ENCODE measurements at places on chromosomes 6 and 20.

- DNase-seq: peak; percentile 73
Observed at GRCh38 chr6:43334466-43335095, 26.0 kb upstream of the CRIP3 start.

DNA sequence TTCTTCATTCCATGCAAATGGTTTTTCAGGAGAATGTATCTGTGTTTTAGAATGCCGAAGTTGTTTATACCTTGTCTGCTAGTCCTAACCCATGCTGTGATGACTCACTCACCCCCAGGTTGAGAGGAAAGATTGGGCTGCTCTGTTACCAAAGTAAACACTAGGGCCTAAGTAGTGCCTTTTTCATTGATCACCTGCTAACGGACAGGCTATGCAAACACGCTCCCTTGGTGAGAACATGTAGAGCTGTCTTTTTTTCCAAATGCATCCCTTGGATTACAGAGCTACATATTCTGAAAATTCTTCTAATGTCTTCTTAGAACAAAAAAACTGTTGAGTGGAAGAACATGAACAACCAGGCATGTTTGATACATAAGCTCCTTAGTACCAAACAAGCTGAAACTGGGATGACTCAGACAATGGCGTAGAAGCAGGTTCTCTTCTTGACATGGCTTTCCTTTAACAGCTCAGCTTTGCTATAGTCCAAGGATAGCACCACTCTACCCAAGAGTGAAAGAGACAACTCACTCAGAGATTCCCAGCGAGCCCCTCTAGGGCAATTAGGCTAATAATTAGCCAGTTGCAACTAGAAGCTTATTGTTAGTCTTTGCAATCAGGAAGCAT lies 20.5 kb downstream of the PERP start:
- DNase-seq: no peak

DNA sequence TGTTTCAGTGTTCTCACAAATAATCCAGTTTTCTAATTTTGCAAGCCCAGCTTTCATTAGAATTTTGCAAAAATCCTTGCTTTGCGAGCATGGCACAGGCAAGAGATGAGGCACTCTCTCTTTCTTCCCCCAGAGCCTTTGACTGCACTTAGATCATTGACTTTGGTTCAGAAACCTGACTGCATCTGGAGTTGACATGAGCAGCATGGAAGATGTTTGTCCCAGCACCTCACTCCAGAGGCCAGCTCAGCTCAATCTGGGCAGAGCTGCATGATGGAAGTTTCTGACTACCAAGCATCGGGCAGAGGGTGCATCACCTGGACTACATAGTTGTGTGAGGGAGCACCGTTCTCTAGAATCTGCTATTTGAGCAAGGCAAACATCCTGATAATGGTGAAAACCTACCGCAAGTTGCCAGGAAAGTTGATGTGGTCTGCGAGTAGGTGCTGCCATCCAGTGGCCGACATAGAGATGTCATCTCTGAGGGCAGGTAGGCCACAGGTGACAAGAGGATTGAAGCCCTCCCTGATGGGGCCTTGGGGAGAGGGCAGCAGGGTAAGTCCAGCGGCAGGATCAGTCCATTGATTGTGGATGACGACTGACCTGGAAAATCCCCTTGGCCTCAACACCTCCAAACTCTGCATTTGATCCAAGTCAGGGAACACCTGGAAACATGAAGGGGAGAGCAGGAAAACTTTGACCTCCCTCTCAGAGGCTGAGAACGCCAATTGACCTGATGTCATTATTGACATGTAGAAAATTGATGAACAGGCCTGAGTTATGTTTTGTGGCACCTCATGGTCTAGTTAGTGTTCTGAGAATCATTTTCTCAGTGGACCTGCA lies 3.8 kb upstream of the LPA start:
- no peak for DNase-seq

DNA sequence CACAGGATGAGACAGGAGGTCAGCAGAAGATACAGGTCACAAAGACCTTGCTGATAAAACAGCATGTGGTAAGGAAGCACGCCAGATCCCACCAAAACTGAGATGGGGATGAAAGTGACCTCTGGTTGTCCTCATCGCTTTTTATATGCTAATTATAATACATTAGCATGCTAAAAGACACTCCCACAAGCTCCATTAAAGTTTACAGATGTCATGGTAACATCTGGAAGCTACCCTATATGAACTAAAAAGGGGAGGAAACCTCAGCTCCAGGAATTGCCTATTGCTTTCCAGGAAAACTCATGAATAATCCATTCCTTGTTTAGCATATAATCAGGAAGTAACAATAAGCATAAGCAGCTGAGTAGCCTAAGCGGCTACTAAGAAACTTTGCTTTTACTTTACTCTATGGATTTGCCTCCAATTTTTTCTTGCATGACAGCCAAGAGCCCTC lies 8.4 kb upstream of the RIN2 start:
- no peak for DNase-seq

- DNase-seq: no peak
Observed at GRCh38 chr6:90202156-90202555, 94.5 kb downstream of the BACH2 start.

DNA sequence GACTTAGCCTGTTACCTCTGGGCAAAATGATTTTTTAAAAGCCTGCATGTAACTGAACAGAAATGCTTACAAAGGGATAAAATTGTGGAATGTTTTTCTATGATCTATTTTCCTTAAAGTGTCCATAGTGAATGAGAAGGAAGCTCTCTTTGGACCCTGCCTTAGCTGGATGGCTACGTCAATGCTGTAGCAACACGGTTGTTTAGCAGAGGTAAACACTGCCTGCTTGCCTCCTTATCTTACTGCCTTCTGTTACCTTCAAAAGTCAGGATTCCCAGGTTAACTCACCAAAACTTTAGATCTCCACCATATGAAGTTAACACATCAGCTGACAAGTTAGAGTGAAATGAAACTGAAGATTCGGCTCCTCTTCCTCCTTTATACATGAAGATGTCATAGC lies 402.6 kb downstream of the SAMD5 start:
- no peak for DNase-seq

Data from fibroblast of upper back skin (primary cell).